ENCODE measurements at places on chromosomes 12 and 14. TPM values are rescaled to one million over a fixed set of nuclear protein-coding genes. Genes with fewer than 3 reads are reported as not detected.

- DNase-seq: peak; percentile 80
These were observed 4.2 kb downstream of the PLEKHG3 start for GRCh38 chr14:64708148-64709004.

- peak; percentile 92 for DNase-seq
These were observed 147.6 kb downstream of the CHST11 start for GRCh38 chr12:104604070-104604994.

Gene ADAM21
- total RNA-seq: 0.80 TPM

DNA sequence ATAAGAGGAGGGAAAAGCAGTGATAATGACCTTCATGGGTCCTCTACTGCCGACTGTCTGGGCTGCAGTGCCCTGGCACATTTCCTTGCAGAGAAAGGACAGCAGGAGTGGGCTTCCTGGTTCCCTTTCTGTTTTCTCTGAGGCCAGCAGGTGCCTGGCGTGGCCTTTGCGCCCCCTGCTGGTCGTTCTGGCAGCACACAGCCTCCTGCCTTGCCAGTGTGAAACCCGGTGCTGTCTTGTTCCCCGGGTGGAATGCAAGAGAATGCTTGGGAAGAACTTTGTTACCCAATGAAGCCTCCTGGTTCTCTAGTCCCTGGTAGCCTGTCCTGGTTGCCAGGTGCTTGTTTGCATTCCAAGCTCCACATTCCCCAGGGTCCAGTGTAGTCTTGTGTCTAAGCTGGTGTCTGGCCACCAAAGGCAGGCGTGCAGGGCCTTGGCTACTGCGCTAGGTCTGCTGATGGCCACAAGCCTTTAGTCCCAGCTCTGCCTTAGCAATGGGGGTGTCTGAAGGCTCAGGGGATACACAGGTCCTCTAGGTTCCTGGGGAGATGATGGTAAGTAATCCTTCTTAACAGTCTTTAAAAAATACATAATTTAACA, 1392.4 kb upstream of the TMEM132C start:
- peak; percentile 78 for DNase-seq

DNA sequence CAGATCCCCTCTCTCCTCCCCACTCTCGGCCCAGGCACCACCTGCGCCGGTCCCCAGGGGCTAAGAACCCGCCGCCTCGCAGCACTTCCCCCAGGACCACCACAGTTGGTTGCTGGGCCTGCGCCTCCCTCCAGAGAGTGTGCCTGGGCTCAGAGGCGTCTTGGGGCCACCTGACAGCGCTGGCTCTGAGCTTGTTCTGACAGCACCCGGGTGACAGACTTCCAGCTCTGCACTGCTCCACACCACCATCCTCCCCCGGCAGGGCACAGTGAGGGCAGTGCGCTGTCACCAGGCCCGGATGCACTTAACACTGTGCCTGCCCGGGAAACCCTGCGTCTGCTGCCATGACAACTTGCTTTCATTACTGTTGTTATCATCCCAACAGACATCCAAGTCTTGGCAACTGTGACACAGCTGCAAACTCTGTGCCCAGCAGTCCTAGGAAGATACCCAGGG, 6.6 kb downstream of the BRF1 start:
- DNase-seq: no peak

Gene WIF1
- total RNA-seq: not detected

Gene TEX22
- total RNA-seq: 0.40 TPM

Gene PAH
- not detected for total RNA-seq

DNA sequence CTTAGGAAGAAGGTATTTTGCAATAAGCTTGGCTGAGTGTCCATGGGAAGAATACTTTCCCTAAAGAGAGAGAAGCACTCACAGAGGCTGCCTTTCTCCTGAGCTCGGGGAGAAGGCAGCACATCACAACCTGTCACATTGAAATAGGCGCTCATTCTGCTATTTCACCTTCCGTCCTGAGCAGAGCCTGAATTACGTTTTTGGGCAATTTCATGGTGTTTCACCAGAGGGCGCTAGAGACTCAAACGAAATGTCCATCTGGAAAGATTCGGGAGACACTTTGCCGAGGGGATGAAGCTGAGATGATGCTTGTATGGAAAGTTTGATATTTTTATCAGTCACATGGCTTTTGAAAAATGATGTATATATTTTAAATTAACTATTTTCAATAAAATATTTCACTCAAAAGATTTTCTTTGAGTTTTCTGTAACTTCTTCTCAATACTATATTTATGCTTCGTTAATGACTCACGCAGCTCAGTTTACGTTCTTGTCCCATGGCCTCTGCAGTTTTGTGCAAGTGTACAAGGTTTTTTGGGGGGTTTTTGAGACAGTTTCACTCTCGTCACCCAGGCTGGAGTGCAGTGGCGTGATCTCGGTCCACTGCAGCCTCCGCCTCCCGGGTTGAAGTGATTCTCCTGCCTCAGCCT, 17.4 kb upstream of the B4GALNT3 start:
- DNase-seq: peak; percentile 82

GRCh38 chr14:95918466-95918865, 41.8 kb downstream of the TUNAR start:
- DNase-seq: peak; percentile 3

Gene RND1
- 7.6 TPM for total RNA-seq

DNA sequence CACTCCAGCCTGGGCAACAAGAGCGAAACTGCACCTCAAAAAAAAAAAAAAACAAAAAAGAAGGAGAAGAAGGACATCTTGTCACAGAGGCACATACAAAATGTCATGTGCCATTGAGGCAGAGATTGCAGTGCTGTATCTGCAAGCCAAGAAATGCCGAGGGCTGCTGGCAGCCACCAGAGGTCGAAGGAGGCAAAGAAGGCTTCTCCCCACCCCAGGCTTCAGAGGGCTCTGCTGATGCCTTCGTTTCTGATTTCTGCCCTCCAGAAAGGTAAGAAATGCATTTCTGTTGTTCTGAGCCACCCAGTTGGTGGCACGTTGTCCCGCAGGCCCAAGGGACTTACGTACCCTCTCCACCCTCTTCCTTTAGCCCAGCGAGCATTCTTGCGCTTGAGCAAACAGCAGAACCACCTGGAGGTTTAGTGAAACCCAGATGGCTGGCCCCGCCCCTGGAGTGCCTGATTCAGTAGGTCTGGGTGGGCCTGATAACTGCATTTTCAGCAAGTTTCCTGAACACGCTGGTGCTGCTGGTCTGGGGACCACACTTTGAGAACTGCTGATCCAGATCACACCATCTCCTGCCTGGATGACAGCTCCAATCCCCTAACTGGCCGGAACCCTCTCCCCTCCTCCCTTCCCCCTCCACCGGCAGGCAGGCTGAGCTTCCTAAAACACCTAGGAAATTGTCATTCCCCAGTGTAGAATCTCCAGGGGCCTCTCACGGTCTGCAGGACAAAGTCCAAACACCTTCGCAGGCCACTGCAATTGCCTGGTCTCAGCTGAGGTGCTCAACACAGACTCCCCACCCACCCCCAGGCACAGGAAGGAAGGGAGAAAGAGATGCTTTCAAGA, 21.1 kb upstream of the SCARB1 start:
- DNase-seq: no peak

Gene RAB15
- total RNA-seq: 27.0 TPM

Gene ITGA7
- 4.4 TPM for total RNA-seq

DNA sequence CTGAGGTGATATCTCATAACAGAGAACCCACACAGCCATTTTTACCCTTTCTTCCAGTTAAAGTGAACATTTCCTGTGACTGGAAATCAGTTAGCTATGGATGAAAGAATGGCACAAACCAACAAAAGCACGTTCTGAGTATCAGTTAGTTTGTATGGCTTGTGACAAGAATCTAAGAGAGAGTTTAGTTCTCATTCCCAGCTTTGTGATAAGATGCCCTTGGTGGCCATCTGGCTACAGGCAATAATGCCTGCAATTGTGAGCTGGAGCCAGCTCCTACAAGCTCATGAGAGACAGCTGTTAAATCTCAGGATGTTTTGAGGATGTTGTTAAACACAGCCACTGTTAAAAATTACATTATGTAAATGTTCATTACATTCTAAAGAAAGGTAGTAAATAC, 122.0 kb upstream of the FRMD6 start:
- no peak for DNase-seq
